Activated T-helper 9 cell treated with anti-CD3 and anti-CD28 coated beads, Interleukin-2, amount 50 U/mL, for 16 hours (primary cell): ENCODE measurements at places on chromosomes 2 and 18.

- no peak for DNase-seq
These were observed 136.7 kb downstream of the EML6 start for GRCh38 chr2:54859997-54860701.

- no peak for DNase-seq
These were observed 16.5 kb downstream of the SGPP2 start for GRCh38 chr2:222440673-222441422.

DNA sequence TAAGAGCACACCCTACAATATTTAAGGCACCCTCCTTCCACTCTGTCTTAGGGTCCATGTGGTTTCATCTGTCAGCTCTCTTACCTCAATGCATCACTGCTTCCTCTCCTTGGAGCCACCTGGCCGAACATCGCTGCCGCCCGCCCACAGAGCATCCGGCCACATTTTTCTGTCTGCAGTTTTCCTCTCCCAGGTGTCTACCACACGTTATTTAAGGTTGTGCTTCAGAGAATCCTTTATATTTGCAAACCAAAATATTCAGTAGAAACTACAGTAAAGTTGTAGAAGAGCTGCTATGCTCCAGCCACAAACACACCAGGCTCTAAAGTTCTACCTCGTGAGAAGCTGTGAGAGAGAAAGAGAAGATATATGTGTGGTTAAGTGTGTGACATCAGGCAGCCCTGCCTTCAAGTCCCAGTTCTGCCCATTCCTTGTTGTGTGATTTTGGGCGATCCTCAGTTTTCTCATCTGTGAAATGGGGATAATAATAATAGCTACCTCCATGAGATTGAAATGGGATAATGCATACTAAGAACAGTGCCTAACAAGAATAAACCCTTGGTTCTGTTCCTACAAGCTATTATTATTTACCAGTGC lies 4.9 kb upstream of the STK17B start:
- DNase-seq = peak; percentile 74

DNA sequence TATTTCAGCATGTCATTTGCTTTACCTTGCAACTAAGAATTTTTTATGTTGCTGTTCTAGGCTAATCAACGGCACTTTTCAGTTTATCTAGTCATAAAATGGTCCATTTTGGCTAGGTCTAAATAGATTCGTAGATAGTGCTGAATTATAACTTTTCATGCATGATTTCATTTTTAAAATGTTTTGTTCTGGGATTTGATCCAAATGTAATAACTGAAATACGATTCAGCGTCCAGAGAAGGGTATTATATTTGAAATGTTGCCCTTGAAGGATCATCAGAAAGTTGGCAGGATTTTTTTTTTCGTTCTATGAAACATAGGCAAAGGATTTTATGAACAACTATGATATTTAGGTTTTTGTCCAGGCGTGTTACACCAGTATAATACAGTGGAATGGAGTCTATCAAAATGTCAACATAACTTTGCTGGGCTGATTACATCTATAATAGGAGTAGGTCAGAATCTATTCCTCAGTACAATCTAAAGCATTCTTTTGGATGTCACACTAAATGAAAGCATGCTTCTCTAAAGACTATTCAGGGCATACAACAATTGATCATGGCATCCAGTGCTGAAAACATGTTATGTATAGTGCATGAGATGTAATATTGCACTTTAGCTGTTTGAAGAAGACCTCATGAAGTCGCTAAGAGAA lies 24.8 kb downstream of the TTC27 start:
- no peak for DNase-seq

GRCh38 chr18:12302391-12303147 lies 5.5 kb upstream of the TUBB6 start:
- DNase-seq = no peak

DNA sequence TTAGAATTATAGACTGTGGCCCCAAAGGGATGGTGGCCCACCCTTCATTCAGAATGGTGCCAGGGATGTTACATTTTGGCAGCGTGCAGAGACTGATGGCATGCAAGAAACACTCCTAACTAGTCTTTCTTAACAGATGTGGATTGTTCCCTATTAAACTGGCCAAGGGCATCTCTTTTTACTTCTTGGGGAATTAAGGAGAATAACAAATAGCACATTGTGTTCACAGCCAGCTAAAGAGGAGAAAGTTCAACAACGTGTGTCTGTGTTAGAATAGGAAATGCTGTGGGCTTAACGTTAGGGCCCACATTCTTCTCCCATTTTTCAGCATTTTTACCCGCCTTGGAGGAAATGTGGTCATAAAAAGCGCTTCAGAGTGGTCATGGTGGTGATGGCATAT lies 404.8 kb downstream of the CDH2 start:
- DNase-seq = no peak

DNA sequence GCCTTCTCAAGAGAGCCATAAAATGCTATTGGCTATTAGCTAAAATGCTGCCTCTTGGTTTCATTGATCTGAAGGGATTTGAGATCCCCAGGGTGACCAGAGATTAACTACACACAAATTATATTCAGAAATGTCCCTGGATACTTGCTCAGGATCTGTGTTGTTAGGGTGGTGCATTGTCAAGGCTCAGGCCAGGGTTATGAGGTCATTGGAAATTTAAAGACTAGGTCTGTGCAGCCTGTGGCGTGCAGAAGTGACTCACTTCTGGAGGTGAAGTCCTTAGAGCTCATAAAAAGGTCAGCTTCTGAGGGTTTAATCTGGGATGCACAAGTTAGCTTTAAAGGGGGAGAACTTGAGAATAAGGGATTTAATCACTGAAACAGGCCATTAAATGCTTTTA lies 23.5 kb downstream of the LRRTM1 start:
- DNase-seq = no peak

- DNase-seq = no peak
These were observed 76.3 kb upstream of the WDSUB1 start for GRCh38 chr2:159362816-159363251.

DNA sequence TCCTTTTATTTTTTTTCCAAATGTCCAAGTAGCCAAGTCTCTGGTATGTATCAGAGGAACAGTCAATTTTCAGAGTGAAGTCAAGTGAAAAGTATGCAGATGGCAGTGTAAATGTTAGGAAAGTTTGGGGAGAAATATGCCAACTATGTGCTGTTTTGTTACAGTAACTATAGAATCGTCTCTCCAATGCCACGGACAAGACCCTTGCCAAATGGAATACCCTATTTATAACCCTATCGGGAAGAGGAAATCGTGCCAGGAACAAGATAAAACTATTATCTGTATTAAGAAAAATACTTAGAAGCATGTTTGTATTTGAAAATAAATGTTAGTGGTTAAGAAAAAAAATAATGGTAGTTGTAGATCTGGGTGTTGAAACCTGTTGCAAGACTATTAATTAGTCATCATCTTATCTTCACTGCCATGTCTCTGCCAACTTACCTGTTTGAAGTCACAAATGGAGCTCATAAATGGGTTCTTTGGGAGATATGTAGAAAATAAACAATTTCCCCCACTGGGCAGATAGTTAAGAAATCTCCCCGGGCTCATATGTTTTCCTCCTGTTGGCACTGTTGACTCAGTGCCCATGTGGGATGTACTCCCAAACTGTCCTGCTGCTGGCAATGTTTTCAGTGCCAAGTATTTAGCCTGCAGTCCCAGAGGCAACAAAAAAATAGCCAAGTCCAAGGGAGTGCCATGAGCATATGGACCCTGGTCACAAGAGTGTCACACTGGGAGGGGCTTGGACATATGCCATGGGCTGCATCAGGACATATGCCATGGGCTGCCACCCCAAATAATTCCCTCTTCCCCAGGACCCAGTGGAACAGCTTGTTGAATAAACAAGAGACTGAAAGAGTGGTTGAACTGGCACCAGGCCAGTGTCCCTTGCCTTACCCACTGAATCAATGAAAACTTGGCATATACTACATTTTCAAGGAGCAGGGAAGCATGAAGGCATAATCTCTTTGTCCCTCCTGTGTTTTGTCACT lies 366.9 kb downstream of the OSR1 start:
- DNase-seq = no peak

- no peak for DNase-seq
These were observed 79.4 kb upstream of the SNTG2 start for GRCh38 chr2:871175-871727.

DNA sequence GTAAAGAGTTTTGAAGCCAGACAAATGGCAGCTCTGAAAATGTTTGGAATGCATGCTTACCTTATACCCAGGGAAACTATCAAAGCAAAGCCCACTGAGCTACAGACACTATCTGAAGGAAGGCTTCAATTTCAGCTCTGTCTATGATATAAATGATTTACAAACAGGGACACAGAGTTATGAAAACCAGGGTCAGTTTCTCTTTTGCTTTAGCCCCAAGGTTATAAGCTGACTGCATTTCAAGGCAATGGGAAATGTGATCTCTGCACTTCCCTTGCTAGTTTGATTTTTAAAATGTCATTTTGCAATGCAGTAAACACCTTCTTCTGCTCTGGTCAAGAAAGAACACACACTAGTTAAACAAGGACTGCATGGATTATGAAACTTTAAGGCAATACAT lies 65.2 kb upstream of the CCDC195 start:
- no peak for DNase-seq

GRCh38 chr2:121977326-121977725 lies 221.9 kb downstream of the TSN start:
- no peak for DNase-seq

GRCh38 chr2:215717501-215718381 lies 281.9 kb upstream of the FN1 start:
- no peak for DNase-seq

GRCh38 chr2:226678422-226678821 lies 121.2 kb downstream of the IRS1 start:
- DNase-seq = no peak

GRCh38 chr2:28389399-28390240 lies 3.0 kb upstream of the FOSL2 start:
- no peak for DNase-seq

- no peak for DNase-seq
These were observed 11.1 kb upstream of the CUL3 start for GRCh38 chr2:224596289-224596688.

DNA sequence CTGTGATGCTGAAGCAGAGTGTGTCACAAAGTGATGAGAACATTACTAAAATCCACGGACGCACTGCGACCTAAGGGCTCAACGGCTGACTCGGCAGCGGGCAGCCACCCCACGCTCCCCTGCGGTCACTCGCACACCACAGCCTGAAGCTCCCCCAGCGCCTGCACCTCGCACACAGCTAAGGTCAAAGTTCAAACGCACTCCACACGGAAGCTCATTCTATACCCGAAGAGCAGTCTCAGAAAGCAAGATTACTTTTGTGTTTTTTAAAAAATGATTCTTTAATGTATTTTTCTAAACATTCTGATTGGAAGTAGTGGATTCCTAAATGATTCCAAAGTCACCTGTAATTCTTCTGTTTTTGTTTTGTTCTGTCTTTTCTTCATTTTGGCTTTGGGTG lies 21.7 kb downstream of the ASPRV1 start:
- no peak for DNase-seq

DNA sequence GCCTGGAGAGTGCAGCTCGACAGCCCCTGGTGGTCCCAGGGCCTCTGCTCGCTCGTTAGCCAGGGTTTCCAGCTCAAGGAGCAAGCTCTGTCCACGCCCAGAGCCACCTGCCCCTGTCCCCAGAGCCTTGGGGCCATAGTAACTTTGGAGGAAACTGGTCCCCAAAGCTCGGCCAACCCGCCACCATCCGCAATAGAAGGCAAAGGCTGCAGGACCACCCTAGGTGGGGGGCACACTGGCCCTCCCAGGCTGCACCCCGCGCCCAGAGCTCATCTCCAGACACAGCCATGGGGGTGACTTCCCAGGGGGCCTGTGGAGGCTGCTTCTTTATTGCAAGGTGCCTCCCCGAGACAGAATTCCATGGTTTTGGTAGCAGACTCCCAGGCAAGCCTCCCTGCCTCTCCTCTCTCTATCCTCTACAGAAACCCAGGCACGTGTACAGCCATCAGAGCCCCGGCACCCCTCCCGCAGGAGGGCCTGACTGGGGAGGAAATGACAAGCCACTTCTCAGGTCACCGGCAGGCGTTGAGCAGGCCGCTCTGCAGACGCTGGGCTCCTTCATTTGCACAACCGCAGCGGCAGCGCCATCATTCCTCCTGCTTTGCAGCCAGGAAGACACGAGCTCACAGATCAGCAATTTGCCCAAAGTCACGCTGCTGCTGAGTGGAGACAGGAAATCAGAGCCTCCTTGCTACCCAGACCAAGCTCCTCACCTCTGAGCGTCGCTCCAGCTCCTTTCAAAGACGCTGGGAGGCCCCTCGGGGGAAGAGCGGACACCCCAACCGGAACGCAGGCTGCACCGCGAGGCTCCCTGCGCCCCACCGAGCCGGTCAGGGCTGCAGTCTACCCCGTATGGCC lies 80.2 kb downstream of the NDUFA10 start:
- no peak for DNase-seq

GRCh38 chr2:74779587-74780135 lies 54.3 kb upstream of the HK2 start:
- DNase-seq = no peak

GRCh38 chr2:230687498-230687897 lies 25.1 kb upstream of the CAB39 start:
- DNase-seq = no peak

DNA sequence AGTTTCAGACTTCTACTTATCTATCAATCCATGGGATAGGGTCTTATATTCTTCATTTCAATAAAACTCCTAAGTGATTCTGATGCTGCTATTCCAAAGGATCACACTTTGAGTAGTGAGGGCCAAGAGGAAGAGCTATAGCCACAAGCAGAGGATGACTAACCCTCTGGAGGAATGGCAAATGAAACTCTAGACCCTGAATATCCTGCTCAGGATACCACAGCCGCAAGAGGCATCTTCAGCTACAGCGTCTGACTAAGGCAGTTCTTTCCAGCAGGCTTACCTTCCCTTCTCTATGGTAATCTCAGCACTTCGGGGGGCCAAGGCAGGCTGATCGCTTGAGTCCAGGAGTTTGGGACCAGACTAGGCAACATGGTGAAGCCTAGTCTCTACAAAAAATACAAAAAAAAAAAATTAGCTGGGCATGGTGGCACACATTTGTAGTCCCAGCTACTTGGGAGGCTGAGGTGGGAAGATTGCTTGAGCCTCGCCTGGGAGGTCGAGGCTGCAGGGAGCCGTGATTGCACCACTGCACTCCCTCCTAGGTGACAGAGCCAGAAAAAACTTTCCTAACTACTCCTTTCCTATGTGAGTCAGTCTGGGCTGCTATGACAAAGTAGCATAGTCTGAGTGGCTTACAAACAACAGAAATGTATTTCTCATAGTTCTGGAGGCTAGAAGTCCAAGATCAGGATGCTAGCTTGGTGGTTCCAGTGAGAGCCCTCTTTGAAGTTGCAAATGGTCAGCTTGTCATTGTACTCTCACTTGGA lies 371.9 kb downstream of the IRS1 start:
- DNase-seq = no peak

DNA sequence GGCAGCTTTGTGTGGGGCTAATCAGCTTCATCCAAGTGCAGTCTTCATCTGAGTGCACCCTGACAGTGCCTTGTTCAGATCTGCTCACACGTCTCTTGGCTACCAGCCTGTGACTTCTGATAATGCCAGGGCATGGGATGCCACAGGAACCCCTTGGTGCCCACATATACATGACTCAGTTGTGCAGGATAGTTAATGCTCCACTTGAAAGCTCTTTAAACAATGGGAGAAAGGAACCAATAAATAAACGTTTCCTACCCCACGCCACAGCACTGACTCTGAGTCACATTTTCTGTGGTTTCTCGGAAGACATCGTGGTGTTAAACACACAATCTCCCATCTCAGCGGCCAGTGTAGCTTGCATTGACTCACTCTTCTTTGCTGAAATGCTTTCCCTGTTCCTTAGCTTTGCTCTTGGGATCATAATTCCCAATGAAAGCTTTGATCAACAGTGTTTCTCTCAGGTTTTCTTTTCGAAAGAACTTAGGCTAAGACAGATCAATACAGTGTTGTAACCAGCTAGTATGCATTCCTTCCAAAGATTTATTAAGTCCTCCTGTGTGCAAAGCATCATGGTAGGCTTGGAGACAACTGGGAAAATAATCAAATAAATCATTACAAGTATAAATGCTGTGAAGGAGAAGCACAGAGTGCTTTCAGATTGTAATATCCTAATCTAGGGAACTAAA lies 142.0 kb downstream of the COPS8 start:
- no peak for DNase-seq
